ENCODE measurements at places on chromosomes 11 and 22.

DNA sequence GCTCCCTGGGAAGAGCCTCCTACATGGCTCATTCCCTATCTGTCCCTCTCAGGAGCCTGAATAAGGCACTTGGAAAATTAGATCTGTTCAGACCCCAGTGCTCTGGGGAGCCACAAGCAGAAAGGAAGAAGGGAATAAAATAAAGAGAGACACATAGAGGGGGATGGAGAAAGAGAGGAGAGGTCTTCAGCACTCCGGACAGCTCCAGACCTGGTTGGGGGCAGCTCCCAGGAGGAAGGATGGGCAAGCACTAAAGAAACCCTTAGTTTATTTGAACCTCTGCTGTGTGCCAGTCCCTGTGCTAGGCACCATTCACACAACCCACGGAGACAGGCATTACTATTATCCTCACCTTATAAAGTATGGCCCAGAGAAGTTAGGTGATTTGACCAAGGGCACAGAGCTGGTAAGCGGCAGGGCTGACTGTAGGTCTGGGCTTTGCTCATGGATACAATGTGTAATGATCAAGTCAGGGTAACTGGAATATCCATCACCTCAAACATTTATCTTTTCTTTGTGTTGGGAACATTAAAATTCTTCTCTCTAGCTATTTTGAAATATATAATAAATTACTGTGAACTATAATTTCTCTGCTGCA lies 53.7 kb upstream of the LRRC32 start:
- no peak for ATAC-seq

- no peak for ATAC-seq
Observed at GRCh38 chr11:34881900-34882299, 34.3 kb downstream of the APIP start.

- ATAC-seq = no peak
Observed at GRCh38 chr11:92644595-92645445, 324.6 kb upstream of the MTNR1B start.

DNA sequence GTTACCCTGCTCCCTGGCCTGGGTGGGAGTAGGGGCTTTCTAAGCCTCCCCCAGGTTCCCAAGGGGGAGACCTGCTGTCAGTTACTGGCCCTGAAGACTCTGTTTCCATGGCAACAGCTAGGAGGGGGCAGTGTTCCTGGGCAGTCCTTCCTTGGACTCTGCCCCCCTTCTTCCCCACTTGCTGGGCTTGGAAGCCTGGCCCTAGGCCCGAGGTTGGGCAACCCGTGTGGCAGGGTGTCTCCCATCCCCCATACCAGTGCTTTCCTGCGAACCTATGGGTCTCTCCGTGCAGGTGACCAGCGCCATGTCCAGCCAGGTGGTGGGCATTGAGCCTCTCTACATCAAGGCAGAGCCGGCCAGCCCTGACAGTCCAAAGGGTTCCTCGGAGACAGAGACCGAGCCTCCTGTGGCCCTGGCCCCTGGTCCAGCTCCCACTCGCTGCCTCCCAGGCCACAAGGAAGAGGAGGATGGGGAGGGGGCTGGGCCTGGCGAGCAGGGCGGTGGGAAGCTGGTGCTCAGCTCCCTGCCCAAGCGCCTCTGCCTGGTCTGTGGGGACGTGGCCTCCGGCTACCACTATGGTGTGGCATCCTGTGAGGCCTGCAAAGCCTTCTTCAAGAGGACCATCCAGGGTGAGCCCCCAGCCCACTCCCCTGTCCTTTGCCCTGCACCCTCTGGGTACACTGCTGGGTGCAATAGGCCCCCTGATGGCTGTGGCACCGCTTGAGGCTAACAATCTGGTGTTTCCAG lies 1.7 kb downstream of the ESRRA start:
- no peak for ATAC-seq

- no peak for ATAC-seq
Observed at GRCh38 chr11:26329206-26329605, 2.7 kb upstream of the ANO3 start.

GRCh38 chr22:38291201-38291777 lies 18.5 kb upstream of the TMEM184B start:
- ATAC-seq = no peak
